ENCODE measurements at places on chromosomes 2 and 18. TPM values are rescaled to one million over a fixed set of nuclear protein-coding genes. Genes with fewer than 3 reads are reported as not detected.

The RFX8 gene
- total RNA-seq: 1.0 TPM

The COL5A2 gene
- total RNA-seq: 28.2 TPM

The UGT1A6 gene
- total RNA-seq: 1.1 TPM

DNA sequence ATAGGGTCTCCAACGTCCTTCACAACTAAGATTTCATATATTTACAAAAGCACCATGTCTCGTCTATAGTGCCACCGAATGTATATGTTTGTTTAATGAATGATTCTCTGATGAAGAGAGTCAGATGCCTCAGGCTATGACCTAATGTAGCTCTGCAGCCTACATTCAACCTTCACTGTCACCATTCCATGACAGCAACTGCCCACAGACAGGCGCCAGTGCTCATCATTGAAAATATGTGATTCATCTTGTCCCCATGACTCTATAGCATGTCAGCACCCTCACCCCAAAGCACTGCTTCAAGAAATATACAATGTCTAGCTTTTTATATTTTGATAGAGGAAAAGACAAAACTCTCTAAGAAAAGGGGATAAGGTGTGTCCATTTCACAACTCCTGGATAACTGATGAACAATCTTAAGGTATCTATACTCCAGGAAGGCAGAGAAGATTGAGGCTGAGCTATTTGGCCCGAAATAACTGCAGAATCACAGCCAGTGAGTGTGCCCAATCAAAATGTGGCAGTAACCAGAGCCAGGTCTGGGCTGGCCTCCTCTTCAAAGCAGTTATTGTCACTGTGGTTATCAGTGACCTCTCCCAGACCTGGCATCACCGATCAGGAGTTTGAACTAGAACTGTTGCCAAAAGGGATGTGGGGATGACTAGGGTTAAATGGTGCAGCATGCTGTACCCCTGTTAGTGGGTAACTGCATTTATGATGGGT, 246.6 kb downstream of the SETBP1 start:
- H3K27me3 ChIP-seq: no peaks in the 10 kb centered on the region
- H3K36me3 ChIP-seq: no peaks in the 10 kb centered on the region
- no peaks in the 10 kb centered on the region for H3K4me1 ChIP-seq
- no peak overlapping the region for H3K4me3 ChIP-seq

All from thymus (tissue), 14 donors.